Right hindlimb (tissue), 1 donor: ENCODE measurements at places on chromosomes 6 and 20.

DNA sequence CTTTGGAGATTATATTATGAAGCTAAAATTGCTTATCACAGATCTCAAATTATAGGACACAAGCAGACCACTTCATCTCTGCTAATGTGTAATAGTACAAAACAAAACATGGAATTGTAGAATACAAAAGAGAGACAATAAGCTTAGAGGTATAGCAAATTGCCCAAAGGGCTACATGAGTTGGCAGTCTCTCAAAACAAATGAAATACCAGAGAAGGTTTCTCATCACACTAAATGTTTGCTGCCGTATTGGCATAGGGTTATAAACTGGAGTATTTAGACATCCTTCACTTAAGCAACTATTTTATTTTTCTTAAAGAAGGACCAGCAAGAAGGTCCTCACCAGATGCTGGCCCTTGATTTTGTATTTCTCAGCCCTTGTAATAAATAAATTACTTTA is 5.9 kb upstream of the EYA4 start:
- no peak for DNase-seq

- no peak for DNase-seq
Measured at GRCh38 chr20:25139029-25139705, 56.3 kb upstream of the ENTPD6 start.

- DNase-seq: peak; percentile 46
Measured at GRCh38 chr6:31128093-31128676, 7.9 kb upstream of the CDSN start.

- no peak for DNase-seq
Measured at GRCh38 chr6:132227904-132228303, 173.4 kb downstream of the MOXD1 start.

DNA sequence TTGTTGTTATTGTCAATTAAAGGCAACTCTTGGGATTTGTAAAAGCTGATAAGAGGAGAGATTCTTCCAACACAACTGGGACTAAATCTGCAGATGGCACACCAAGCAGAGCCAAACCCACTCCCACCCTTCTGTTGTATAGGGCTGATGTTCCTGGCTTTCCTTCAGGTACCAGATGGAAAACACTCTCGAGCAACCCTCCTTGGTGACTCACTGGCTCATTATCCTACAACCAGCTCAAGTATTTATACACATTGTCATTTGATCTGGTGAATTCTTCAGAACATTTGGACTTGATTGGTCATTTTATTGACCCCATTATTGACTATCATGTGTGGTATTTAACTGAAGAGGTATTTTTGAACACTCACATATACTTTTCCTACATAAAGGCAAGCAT is 190.3 kb upstream of the PCSK2 start:
- no peak for DNase-seq

DNA sequence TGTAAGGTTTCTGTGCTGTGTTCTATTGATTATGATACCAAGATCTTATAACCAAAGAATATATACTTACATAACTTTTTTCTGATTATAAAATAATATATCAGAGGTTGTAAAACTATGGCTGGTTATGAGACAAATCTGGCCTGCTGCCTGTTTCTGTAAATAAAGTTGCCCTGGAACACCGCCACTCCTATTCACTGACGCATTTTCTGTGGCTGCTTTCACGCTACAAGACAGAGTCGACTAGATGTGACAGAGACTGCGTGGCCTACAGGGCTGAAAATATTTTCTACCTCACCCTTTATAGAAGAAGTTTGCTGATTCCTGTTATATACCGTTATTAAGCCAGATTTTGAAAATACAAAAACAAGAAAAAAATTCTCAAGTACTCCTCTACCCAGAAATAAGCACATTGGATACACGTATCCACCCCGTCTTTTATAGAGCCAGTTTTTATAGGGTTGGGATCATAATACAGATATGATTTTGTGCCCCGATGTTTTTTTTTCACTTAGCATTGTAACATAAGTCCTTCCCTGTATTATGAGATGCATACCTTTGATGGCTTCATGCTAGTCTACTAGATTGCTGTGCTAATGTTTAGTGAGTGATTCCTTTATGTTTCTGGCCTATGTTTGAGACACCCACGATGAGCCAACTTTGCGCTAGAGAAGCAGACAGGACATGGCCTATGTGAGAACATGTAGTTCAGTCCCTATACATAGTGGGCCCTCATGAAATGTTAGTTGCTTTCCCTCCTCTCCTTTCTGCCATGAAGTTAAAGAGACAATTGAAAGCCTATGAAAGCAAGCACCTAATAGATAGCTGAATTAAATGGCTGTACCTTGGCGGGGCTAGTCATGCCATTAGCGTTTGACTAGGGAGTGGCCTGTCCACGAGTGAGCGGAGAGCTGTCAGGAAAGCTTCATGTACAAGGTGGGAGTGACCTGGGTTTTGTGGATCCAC is 98.1 kb upstream of the KCNK16 start:
- peak; percentile 45 for DNase-seq

DNA sequence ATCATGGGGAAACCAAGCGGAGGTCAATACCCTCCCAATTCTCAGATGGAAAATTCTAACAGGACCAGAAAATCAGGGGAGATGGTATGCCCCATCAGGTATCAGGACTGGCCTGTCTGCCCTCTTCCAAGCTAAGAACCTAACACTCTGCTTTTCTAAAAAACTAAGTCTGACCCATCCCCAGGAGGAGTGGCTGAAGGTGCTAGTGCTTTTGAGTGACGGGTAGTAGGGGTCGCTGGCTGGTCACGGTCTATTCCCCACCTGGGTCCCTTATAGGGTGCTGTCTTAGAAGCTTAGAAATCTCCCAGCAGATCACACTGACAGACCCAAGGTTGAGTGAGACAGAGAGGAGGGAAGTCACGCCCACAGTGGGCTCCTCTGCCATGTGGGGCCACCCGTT is 9.6 kb downstream of the ABHD16A start:
- DNase-seq: no peak

DNA sequence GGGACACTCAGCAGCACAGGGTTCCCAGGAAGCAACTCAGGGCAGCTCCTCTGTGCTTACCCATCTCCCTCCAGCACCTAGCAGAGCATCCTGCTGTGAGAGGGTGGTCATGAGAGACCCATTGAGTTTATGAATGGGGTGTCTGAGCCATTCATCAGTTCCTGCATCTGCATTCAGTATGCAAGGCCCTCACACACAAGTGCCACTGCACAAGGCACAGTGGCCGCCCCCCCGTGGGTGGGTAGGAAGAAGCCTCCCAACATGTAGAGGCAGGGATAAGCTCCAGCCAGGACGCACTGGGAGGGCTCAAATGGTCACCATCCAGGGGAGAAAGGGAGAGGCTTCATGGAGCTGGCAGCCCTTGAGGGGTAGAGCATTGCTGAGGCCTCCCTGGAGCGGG is 43.0 kb downstream of the FOXP4 start:
- no peak for DNase-seq

DNA sequence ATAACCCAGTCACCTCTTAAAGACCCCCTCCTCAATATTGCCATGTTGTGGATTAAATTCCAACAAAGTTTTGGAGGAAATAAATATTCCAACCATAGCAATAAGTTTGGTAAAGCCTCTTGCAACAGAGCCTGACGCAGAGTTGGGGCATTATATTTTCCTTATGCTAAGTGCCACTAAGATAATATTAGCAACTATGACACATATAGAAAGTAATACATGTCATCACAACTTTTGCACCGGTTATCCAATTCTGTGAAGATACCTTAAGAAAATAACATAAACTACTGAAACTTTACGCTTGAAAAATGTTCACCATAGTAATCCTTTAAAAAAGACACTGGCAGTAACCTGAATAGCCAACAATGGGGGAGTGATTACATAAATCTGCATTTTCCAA is 52.2 kb upstream of the TRERF1 start:
- no peak for DNase-seq

DNA sequence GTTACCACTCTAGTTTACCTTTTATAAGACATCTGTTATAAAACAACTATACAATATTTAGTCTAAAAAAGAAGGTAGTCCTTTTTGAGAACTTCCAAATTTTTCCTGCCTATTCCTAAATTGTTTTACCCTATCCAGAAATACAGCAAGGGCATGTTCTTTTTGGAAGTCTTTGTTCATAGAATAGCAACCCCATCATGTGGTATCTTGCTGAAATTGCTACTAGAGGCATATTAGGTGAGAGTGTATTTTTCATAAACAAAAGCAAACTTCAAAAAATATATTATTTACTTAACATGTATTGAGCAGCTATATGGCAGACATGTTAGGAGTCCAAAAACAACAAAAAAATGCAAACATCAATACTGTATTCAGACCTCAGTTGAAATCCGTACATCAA is 371.8 kb upstream of the NRSN1 start:
- DNase-seq: no peak

DNA sequence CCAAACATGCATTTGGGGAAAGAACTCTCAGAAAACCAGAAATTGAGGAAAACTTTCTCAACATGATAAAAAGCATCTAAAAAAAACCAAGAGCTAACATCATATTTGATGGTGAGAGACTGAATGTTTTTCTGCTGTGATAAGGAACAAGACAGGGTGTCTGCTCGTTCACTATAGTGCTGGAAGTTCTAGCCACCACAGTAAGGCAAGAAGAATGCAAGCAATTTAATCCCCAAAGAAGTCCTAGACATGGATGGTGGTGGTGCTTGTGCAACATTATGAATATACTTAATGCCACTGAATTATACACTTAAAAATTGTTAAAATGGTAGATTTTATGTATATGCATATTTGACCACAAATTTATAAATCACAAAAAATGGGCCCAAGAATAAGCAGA is 53.4 kb downstream of the LYRM2 start:
- no peak for DNase-seq

- peak; percentile 9 for DNase-seq
Measured at GRCh38 chr20:25278636-25279361, 30.9 kb downstream of the PYGB start.

DNA sequence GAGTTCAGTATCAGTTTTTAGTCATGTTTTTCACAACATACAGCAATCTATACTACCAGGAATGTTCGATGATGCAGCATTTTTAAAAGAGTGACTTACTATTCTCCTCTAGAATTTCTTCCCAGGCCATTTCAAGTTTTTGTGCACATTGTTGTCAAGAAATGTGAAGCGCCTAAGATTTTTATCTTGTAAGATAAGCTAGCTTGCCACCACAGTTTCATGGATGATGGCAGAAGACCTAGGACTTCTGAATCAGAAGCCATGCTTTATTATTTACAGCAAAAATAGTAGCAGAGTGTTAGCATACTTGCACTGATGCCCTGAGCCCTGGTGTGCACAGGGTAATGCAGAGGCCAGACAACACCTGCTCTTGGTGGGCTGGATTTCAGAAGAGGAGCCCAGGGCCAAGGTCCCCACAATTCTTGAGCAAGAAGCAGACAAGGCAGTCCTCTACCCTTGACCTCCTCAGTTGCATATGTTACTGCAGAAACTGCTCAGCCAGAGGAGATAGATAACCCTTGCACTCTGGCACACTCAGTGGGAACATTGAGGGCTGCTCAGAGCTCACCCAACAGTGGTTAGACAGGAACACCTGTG is 99.2 kb downstream of the QKI start:
- no peak for DNase-seq

GRCh38 chr20:5119143-5119434 is 669 bp downstream of the PCNA start:
- DNase-seq: no peak

DNA sequence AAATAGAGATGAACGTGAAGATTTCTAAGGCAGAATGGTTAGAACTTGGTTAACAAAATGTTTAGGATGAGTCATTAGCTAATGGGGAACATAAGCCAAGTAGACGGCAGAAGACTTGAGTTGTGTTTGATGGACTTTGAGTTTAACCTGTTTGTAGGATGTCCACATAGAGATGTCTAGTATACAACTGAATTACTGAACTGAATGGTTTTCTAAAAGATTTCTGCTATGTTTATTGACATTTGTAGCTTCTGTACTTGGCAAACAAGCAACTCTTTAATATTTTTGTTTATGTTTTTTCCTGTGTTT is 54.5 kb upstream of the DYNLRB1 start:
- DNase-seq: no peak

DNA sequence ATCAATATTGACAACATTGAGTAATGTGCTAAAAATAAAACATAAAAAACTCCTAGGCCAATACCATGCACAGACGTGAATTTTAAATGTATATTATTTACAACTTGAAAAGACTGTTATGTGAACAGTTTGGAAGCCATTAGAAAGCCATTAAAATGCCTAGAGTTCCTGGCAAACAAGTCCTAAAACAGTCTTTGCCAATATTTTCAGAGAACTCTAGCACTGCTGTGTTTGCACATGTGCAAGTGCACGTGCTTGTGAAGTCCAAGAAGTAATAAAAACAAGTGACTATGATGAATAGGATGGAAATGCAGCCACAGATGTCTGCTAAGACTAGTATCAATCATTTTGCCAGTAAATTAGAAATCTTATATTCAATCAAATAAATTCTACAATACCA is 1447.6 kb downstream of the GRIK2 start:
- no peak for DNase-seq

DNA sequence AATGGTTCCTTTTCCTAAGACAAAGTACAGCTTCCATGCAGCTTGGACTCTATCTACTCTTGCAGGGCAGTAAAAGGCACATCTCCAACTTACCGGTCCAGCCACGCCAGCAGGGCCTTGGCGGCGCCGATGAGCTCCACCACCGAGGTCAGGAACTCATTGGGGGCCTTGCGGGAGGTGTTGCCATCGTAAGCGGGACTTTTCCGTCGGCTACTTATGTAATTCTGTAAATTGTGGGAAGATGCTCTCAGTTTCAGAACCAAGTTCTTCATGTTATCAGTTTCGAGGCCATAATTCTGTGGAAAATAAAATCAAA is 68.5 kb downstream of the CNKSR3 start:
- DNase-seq: no peak

DNA sequence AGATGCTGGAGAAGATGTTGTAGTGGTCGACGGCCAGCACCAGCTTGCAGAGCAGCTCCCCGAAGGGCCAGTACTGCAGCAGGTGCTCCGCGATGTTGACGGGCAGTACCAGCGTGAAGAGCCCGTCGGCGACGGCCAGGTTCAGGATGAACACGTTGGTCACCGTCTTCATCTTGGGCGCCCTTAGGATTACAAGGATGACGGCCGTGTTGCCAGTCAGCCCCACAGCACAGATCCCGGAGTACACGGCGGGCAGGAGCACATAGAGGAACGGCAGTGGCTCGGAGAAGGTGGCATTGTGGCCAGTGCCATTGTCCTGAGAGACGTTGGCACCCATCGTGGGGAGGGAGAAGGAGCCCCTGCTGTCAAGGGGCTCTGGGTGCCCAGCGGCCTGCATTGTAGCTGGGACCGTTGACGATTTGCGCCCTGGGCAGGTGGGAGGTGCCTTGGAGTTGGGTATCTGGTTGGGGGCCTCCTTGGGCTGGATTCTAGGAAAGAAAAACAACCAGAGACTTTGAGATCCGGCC is 867 bp downstream of the NPBWR2 start:
- DNase-seq: peak; percentile 7

GRCh38 chr6:115765966-115766365 is 294.7 kb downstream of the FRK start:
- DNase-seq: no peak
